Smooth muscle cell of bladder (primary cell): ENCODE measurements at places on chromosomes 11 and 22. TPM values are rescaled to one million over a fixed set of nuclear protein-coding genes. Genes with fewer than 3 reads are reported as not detected.

MMP12 gene
- under 0.01 and 0.28 TPM in 2 replicates for total RNA-seq

SERHL2 gene
- 2.9 and 4.4 TPM in 2 replicates for total RNA-seq

SERGEF gene
- total RNA-seq, result 32.7 and 35.2 TPM in 2 replicates

MMP1 gene
- 88.8 and 655 TPM in 2 replicates for total RNA-seq

MED19 gene
- total RNA-seq, result 13.7 and 14.4 TPM in 2 replicates

BCO2 gene
- 7.5 and 11.9 TPM in 2 replicates for total RNA-seq

UCP3 gene
- 0.14 and 0.55 TPM in 2 replicates for total RNA-seq

MPEG1 gene
- not detected in 2 replicates for total RNA-seq

SORL1 gene
- total RNA-seq, result 8.5 and 10.2 TPM in 2 replicates

PICALM gene
- total RNA-seq, result 190 and 231 TPM in 2 replicates
